Activated CD4-positive, alpha-beta T cell treated with anti-CD3 and anti-CD28 coated beads, Interleukin-2, amount 10 ng/mL, durations not matched to agents 24 days and 14 days (primary cell): ENCODE measurements at places on chromosomes 2 and 18.

DNA sequence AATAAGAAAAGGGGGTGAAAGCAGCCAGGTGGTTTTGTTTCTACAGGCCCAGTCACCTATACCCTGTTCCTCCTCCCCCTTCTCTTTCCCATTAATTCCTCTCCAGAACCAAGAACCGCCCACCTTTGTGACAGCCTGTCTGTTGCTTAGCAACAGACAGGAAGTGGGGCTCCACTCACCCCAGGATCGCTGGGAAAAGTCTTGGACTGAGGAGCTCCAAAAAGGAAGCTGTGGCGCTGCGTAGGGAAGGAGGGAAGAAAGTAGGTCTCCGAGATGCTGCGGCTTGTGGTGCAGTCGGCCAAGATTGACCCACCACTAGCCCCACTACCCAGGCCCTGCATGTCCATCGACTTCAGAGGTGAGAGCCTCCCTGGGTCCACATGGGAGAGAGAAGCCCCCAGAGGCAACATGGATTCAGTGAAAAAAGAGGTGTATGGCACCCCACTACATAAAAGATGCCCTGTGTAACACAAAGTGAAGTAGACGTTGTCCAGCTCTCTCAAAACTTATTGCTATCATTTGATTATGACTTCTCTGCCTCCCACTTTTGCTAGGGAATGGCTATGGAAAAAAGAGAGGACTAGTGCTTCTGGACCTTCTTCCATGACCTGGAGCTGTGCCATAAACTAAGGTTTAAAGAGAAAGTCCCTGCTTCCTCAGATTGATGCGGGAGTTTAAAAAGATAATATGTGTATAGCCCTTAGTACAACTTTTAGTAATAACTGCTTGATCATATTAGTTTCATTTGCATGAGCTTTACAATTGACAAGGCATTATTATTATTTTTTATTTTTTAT lies at the start of gene FER1L5:
FER1L5 (plus strand) TSS at position 201 of the 797 bp plus-strand sequence; CDS start at position 274, 73 bp downstream.
- no peak for DNase-seq

GRCh38 chr2:121046335-121046734 lies 238.7 kb downstream of the TFCP2L1 start:
- no peak for DNase-seq

GRCh38 chr2:66496670-66497420 lies 61.9 kb downstream of the MEIS1 start:
- no peak for DNase-seq

- DNase-seq: no peak
Observed at GRCh38 chr2:239531456-239532241, 130.8 kb upstream of the HDAC4 start.

GRCh38 chr2:143903172-143903856 lies 616.6 kb downstream of the ZEB2 start:
- DNase-seq: no peak
